ENCODE measurements at places on chromosomes 12 and 14.
A peak's percentile ranks its signal among the peaks of the same experiment; 100 is the strongest.

GRCh38 chr12:89862511-89863445 is 154.1 kb upstream of the ATP2B1 start:
- no peak for DNase-seq

DNA sequence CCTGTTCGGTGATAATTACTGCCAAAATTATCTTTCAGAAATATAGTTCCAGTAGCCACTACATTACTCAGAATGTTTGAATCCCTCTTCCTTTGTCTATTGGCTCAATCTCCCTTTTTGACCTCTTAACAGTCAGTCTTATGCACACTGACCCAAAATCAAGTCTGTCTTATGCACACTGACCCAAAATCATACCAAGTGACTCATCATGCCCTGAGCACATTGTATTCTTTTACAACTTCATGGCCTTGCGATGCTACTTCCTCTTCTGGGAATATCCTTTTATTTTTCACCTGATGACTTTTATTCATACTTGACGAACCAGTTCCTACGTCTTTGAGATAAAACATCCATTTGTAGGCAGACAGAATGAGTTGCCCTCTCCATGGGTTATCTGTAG is 182.3 kb downstream of the NPAS3 start:
- DNase-seq, result no peak

- no peak for DNase-seq
Observed at GRCh38 chr12:107308310-107308709, 215.0 kb upstream of the CRY1 start.

GRCh38 chr12:49288412-49288853 is 6.5 kb upstream of the PRPH start:
- peak; percentile 52 for DNase-seq

GRCh38 chr14:81506487-81506886 is 27.2 kb downstream of the SEL1L start:
- no peak for DNase-seq

DNA sequence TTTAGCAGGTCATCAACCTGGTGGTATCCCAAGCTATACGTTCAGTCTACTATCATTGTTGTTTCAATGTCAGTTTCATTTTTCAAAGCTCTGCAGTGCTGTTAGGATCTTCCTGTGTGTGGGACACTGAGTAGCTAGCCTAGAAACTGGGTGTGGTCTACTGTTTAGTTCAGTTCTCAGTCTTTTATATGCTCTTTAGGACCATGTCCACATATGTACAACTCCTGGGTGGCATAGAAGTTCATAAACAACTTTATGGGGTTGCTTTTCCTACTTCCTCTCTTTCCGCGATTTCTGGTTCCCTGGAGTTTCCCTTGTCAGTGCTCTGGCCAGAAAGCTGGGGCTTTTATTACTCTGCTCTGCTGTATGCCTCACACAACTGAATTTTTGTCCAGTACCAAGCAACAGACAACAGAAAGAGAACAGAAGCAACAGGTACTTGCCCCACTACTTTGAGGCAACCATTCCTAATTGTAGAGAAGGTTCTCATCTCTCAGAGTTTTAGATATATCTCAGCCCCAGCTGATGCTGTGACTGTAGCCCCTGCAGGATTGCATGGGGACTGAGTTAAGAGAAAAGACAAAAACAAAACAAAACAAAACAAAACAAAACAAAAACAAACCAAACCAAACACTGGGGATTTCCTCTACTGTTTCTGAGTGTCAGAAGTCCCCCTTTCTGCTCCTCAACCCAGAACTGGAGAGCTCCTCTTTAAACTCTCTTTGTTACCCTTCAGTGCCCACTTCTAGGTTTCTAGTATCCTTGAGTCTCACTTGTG is 30.3 kb downstream of the MIS18BP1 start:
- no peak for DNase-seq

- DNase-seq, result no peak
Observed at GRCh38 chr12:113610698-113611097, 139.0 kb upstream of the LHX5 start.

DNA sequence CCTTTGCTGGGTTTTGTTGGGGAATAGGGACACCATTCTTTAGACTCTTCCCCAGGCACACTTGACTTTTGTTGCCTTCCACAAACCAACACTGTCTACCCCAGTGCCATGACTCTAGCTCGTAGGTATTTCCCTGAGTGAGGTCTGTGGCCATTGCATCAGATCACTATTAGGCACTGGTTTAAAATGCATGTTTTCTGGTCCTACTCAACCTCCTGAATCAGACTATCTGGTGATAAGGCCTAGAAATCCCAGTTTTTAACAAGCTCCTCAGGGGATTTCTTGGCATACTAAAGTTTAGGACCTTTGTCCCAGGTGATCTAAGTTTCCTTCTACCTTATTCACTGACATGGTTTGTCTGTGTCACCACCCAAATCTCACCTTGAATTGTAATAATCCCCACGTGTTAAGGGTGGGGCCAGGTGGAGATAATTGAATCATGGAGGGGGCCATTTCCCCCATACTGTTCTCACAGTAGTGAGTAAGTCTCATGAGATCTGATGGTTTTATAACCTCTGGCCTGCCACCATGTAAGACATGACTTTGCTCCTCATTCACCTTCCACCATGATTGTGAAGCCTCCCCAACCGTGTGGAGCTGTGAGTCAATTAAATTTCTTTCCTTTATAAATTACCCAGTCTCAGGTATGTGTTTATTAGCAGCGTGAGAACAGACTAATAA is 87.8 kb upstream of the PSMC1 start:
- DNase-seq, result peak; percentile 76

DNA sequence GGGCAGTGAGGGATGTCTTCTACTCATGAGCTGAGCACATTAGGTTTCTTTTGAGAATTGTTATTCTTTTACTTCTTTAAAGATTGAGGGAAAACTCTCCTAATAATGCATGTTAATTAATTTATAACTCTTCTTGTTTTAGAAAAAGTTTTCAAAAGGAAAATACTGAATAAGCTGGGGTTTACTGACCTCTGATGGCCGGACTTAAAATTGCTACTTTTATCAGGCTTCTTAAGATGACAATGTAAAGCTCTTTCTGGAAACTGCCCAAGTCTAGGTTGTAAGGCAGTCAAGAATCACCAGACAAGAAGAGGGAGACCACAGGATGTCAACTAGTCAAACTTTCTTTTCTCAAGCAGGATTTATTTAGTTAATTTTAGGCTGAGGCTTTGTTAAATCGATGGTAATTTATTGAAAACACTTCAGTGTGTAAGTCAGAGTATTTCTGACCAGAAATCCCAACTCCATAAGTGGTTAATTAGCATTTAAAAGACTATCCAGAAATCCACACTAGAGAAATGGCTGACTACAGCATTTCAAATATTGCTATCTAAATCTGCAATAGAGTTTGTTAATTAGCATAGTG is 82.1 kb downstream of the AVPR1A start:
- peak; percentile 83 for DNase-seq

DNA sequence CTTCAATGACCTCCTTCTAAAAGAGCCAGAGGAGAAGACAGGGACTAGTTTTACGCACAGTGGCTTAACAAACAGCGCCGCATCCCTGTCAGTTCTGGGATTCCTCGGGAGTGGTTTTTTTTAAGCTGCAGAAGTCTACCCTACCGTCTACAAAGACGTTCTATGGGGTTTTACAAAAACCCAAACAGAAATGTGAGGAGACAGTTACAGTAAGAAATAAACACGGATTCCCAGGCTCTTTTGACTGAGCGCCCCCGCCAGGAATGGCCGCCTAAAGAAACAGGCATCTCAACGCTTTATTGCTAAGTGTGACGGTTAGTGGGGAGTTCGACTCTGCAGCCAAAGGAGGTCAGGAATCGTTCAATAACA is 484 bp downstream of the ALKBH1 start:
- DNase-seq, result peak; percentile 35

GRCh38 chr14:48452437-48452995 is 777.1 kb upstream of the MDGA2 start:
- DNase-seq, result no peak

DNA sequence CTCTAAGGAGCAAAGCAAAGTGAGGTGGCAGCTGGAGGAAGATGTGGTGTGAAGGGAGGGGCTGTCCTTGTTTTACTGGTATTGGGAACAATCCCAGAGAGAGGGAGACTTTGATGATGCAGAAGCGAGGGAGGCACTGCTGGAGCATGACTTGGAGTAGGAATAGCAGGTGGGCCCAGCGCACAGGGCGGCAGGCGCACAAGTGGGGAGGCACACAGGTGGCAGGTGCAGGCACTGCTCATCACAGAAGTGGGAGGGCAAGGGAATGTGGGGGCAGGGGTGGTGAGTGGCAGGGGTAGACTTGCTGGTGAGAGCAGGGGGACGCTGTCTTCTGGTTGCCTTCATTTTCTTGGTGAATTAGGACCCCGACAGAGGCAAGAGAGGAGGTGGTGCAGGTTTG is 11.5 kb upstream of the IFI27 start:
- no peak for DNase-seq

GRCh38 chr14:93648440-93649168 is 139.7 kb downstream of the PRIMA1 start:
- no peak for DNase-seq

GRCh38 chr12:39780913-39781446 is 161.4 kb upstream of the ABCD2 start:
- DNase-seq, result no peak

- no peak for DNase-seq
Observed at GRCh38 chr12:9669019-9669326, 540 bp upstream of the CLEC2D start.

DNA sequence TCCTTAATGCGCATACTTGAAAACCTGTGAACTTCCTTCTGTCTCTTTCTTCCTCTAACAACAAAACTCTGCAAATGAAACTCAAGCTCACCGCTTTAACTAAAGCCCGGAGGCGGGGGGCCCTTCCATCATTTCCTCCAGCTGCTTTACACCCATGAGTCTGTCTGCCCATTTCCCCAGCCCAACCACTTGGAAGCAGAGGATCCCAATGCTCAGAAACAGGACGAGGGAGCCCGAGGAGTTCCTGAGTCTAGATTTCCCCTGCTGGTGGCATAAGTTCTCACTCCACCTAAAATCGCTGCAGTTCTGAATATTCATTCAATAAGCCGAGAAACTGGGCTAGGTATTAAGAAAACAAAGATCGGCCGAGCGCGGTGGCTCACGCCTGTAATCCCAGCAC is 30.8 kb downstream of the GPR19 start:
- DNase-seq, result no peak

DNA sequence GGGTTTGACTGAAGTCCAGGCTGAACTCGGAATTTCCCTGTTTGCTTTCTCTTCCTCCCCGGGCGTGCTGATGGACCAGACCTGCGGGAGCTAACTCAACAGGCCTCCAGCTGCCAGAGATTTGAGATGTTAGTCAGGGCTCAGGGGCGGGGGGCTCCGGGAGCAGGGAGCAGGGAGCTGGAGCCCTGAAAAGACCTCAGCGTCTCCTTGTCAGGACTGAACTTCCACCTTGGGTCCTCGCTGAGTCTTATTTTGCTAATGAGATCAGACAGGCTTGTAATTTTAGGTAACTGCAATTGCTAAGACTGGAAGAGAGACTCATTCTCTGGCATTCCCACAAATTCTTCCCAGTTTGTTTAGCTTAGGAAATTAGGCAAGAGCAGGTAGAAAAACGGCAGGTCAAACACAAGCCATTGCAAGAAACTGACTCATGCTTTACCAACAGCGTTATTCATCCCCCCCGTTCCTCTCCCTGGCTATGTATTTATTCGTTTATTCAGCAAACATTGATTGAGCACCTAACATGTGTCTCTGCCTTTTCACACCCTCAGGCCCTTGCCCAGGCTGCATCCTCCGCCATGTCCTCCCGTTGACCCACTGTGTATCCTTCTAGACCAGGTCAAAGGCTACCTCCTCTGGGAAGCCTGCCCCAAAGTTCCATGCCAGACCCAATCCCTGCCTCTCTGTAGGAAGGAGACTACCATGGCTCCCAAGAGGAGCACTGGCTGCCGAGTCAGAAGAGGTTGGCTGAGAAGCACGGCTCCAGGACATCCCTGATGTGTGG is 80.4 kb upstream of the DIO3 start:
- DNase-seq, result peak; percentile 38

GRCh38 chr12:116094475-116094874 is 183.0 kb downstream of the MED13L start:
- DNase-seq, result no peak

DNA sequence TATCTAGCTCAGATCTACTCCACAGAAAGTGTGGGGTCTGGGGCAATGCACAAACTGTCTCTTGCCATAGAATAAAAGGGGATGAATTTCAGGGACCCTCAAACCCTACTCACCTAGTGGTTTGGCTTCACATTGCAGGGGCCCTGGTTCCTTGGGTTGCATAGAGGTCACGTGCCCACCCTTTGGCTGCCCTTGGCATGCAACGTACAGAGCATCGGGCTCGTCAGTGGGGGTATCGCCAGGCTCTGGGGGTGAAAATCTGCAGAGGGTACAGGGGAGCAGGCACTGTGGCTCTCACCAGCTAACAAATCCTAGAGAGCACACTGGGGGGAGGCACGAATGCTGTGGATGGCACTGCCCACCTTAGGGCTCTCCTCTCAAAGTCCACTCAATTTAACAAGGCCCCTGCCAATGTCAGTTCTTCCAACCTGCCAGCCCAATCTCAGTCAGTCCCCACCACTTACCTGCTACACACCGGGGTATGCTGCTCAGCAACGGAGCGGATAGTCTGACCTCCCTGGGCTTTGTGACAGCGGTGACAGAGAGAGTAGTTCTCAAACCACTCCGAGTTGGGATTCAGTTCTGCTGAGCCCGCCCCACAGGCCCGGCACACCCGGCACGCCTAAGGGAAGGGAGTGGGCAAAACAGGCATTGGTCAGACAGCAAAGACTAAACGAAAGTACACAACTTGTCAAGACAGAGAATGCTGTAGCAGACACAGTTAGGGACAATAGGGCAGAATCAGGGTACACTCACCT is 8.0 kb downstream of the KMT2D start:
- no peak for DNase-seq

DNA sequence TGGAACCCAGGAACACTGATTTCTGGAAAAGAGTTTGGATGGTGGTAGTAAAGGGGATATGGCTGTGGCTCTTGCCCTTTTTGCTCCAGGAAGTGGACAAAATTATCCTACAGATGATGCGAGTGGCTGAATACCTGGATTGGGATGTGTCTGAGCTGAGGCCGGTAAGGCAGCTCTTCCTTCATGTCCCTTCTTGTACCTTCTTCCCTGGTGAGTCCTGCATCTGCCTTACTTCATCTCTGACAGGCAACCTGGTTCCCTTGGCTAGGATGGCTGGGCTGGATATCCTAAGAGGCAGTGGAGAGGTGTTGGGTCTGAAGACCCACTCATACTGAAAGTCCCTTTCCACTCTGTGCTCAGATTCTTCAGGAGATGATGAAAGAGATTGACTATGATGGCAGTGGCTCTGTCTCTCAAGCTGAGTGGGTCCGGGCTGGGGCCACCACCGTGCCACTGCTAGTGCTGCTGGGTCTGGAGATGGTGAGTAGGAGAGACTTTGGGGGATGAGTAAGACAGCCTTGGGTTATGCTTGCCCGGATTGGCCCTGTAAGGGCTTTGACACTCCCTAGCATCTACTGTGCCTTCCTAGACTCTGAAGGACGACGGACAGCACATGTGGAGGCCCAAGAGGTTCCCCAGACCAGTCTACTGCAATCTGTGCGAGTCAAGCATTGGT is 8.0 kb downstream of the DGKA start:
- no peak for DNase-seq

DNA sequence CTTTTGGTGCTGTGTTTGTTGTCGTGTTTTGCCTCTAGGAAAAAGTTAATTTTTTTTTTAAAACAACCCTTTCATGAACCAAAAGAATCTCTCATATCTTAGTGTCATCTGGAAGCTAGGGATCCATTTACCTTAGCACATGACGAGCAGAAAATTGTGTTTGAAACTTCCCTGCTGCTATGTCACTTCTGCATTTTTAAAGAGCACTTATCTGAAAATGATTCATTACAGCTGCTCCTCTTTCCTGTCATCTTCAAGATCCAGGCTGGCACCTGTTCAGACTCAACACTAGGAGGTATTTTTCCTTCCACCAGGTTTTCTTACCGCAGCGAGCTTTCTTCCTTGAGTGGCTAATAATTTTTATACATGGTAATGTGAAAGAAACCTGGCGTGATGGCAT is 67.0 kb downstream of the EML1 start:
- DNase-seq, result no peak

All from fibroblast of upper back skin (primary cell).